Activated CD8-positive, alpha-beta T cell treated with anti-CD3 and anti-CD28 coated beads for 36 hours (primary cell): ENCODE measurements at places on chromosomes 5 and 9. TPM values are rescaled to one million over a fixed set of nuclear protein-coding genes. Genes with fewer than 3 reads are reported as not detected.

The IL5 gene
- total RNA-seq: 1.7 TPM

The CEP78 gene
- 37.7 TPM for total RNA-seq

The AQP7 gene
- total RNA-seq: not detected

DNA sequence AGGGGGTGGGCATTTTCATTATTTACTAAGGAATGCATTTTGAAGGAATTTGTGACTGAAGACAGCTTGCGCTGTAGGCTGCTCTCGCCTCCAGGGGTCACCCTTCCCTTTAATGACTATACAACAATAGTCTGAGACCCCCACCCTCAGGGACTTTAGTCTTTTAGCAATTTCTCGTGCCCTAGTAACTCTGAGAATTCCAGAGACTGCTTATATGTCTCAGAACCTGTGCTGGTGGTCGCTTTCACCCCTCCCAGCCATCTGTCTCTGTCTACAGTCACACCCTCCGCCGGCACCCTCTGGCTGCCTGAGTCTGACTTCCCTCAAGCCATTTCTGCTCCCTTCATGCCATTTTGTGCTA is 671.4 kb downstream of the NR2F1-AS1 start:
- H3K36me3 ChIP-seq: no peaks in the 10 kb centered on the region
- no peak overlapping the region for H3K27ac ChIP-seq
- peak; percentile 4 for DNase-seq
- H3K27me3 ChIP-seq: no peaks in the 10 kb centered on the region
- H3K4me3 ChIP-seq: no peak overlapping the region
- H3K4me1 ChIP-seq: no peaks in the 10 kb centered on the region

The FBP1 gene
- total RNA-seq: 1.2 TPM
